ENCODE measurements at places on chromosomes 5 and 9. TPM values are rescaled to one million over a fixed set of nuclear protein-coding genes. Genes with fewer than 3 reads are reported as not detected.

Gene FCN2
- not detected for total RNA-seq

Gene RASGRF2
- 36.3 TPM for total RNA-seq

Gene IFNA21
- not detected for total RNA-seq

Gene IRX2
- total RNA-seq = not detected

Gene PDE6A
- total RNA-seq = 0.22 TPM

Gene FAM78A
- total RNA-seq = 3.9 TPM

Gene PCDHA9
- 0.39 TPM for total RNA-seq

GRCh38 chr9:100473276-100474081, 530 bp downstream of the TMEFF1 start:
- no peak for DNase-seq

GRCh38 chr9:16901590-16901989, 31.1 kb upstream of the BNC2 start:
- no peak for DNase-seq

DNA sequence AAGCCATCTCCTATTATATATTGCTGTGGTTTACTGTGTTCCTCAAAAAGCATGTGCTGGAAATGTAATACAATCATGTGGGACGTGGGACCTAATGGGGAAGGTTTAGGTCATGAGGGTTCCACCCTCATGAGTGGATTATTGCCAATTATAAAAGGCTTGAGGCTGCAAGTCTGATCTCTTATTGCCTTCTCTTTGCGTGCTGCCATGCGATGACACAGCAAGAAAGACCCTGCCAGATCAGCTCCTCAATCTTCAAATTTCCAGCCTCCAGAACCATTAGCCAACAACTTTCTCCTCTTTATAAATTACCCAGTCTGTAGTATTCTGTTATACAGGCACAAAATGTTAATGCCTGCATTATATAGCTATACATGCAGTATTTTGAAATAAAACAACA, 45.4 kb downstream of the MARCHF11 start:
- no peak for DNase-seq

GRCh38 chr5:21219966-21220365, 1232.0 kb upstream of the CDH18 start:
- no peak for DNase-seq

DNA sequence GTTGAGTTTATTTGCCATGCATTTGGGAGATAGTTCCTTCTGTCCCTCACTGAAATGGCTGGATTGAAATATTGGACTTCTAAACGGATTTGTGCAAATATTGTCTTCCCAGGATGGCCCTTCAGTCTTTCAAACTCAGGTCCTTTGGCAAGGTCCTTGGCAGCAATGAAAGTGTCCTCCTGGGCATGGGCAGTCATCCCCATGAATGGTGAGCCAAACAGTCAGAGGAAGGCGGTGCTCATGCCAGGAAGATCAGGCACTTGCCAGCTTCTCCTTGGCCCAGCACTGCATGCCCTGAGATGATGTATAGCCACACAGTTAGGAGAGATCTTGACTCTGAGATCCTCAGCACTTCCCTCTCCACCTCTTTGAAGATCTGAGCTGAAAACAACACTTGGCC, 221.4 kb upstream of the KLF4 start:
- DNase-seq = no peak

- DNase-seq = no peak
Observed at GRCh38 chr5:128669803-128670202, 131.8 kb upstream of the FBN2 start.

- DNase-seq = no peak
Observed at GRCh38 chr5:61304590-61305381, 27.3 kb upstream of the ZSWIM6 start.

DNA sequence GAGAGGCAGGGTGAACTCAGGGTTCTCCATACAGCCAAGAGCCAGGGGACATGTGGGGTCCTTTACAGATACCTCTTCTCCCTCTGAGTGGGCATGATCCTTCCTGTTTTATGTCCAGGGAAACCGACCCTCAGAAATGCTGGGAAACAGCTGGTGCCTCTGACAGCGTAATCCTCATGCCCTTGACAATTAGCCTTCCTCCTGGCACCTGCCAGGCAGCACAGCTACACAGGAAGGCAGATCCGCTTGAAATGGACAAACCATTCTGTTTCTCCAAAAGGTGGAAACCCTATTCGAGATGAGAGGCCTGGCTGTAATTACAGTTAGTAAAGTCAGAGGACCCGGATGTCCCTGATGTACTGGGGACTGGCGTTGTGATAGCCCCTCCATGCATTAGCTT, 7.2 kb downstream of the ERGIC1 start:
- no peak for DNase-seq

GRCh38 chr5:15790446-15791018, 290.6 kb downstream of the FBXL7 start:
- no peak for DNase-seq

DNA sequence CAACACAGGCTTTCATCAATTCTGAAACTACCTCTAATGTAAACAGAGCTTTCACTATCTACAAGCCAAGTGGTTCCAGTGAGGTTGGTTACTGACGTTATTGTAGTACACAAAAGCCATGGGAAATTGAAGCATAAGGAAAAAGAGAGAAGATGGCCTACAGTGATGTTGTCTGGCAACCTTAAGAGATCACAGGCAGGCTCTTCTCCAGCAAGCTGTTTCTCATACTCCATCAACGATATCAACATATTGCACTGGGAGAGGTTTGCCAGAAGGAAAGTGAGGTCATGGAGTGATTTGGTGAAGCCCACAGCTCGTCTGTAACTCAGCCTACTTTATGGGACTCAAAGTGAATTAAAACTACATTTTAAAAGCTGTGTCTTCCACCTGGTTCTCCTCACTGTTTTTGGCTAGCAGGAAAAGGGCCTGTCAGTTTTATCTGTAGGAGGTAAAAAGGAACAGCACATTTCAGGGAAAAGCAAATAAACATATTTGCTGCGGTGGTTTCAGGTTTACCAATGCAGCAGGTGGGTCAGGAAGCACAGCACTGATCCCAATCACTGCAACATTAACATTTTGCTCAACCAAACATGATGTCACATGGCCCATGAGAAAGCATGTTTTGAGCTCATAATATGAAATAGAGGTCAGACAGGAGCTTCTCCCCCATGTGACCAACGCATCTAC, 72.9 kb downstream of the ARSB start:
- no peak for DNase-seq

DNA sequence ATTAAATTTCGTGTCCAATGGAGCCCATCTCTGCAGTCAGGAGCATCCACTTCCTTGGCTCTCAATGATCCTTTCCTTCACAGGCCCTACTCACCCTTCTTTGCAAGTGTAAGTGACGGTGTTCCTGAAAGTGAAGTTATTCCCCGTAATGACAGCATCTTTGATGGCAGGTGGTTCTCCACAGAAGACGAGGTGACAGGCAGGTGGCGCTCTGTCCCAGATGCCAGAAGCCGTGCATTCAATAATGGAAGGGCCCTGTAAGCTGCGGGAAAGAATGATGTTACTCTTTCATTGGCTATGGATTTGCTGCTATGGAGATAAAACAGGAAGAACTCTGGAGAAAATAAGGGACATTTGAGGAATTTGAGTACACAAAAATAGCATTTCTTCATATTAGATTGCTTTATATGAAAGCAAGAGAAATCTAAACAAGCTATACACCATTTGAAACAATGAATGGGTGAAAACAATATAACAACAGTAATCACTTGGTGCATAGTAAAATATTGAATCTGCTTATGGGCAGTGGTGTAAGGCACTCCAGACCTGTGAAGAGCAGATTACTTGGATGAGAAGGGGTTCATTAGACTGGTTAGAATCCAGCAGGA, 89.9 kb upstream of the TXNDC8 start:
- no peak for DNase-seq

DNA sequence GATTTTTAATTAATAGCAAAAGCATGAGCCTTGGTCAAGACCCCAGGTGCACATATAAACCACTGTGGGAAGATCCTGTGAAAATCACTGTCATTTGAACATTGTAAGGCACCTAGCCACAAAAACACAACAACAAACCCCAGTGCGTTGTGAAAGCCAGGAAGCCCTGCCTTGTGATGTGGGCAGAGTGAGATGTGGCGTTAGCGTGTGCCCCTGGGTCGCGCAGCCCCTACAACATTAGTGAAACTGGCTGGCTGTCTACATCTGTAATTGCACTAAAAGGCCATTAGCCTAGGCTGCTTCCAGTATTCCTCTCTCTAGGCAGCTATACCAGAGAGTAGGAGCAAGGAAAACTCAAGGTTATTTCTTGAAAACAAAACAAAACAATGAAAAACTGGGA, 21.1 kb upstream of the PDZD2 start:
- DNase-seq = no peak

- no peak for DNase-seq
Observed at GRCh38 chr5:110397281-110397680, 329.2 kb downstream of the TMEM232 start.

DNA sequence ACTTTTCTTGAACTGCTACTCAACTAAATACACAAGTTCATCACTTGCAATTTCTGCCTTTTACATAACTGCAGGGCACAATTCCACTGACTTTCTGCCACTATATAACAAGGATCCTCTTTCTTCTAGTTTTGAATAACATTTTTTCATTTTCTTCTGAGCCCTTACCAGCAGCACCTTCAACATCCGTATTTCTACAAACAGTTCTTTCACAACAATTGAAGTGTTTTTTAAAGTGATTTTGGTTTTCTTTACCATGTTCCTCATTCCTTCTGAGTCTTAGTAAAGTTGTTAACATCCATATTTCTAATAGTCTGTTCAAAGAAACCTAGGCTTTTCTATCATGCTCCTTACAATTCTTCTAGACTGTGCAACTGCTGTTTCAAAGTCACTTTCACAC, 127.2 kb upstream of the PITX1 start:
- DNase-seq = no peak

DNA sequence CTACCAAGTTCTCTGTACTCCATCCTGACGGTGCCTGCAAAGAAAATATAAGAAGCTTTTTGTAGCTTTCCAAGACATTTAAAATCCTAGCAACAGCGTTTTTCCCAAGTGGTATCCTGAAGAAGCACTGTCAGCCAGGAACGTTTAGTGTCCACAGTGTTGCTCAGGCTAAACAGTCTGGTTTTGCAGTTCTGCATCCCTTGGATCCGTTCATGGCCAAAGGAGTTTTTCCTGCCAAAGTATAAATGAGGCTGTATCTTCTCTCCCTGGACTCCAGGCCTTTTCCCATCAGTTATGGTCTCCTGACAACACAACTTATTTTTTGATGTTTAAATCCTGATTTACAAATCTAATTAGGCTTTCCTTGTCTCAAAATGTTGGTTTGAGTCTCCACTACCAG, 925.8 kb downstream of the TLE1 start:
- no peak for DNase-seq

DNA sequence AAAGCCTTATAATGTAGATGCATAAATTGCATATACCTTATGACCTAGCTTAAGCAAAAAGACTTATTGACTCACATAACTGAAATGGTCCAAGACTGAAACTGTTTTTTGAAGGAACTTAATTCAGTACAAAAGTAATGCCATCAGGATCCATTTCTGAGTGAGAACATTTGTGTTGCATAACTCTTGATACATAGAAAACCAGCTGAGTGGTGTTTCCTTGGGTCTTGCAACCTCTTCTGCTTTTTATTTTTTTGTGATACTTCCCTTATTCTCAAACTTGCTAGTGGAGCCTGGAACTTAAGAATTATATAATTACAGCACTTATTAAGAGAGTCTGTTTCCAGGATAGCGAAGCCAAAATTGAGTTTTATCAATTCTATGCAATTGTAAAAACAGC, 272.0 kb downstream of the MAN2A1 start:
- DNase-seq = no peak
